DMS79 (cell line): ENCODE measurements at places on chromosomes 16 and 17.

GRCh38 chr17:79983456-79983855 lies 52.2 kb downstream of the TBC1D16 start:
- no peak for DNase-seq

- DNase-seq: no peak
Observed at GRCh38 chr16:11657556-11657955, 10.7 kb upstream of the SNN start.

- no peak for DNase-seq
Observed at GRCh38 chr17:31126318-31126717, 31.5 kb downstream of the NF1 start.

DNA sequence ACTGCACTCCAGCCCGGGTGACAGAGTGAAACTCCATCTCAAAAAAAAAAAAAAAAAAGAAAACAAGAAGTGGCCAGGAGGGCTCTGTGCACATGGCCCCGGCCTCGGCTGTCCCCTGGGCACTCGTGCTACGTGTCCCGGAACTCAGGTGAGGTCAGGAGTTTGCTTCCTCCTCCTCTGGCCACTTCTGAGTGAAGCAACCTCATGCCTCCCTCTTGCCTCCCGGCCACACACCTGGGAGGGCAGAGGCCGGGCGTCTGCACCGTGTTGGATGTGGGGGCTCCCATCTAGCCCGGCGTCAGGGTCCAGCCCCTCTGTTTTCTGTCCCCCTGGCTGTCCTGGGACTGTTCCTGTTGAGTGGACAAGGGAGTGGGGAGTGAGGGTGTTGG lies 22.2 kb downstream of the ASPSCR1 start:
- DNase-seq: no peak

GRCh38 chr17:77217123-77217522 lies 76.4 kb downstream of the SEC14L1 start:
- no peak for DNase-seq
